ENCODE measurements at places on chromosomes 12 and 14. TPM values are rescaled to one million over a fixed set of nuclear protein-coding genes. Genes with fewer than 3 reads are reported as not detected.
A peak's percentile ranks its signal among the peaks of the same experiment; 100 is the strongest.

The CLEC2A gene
- not detected for total RNA-seq

The CLEC1B gene
- total RNA-seq = not detected

GRCh38 chr12:113241191-113242025, 20.1 kb downstream of the TPCN1 start:
- H3K27ac ChIP-seq = peak overlapping the region; percentile 96
- DNase-seq = peak; percentile 97
- H3K4me1 ChIP-seq = peaks cover 64% of the 10 kb centered on the region
- H3K27me3 ChIP-seq = no peaks in the 10 kb centered on the region

- H3K27me3 ChIP-seq = no peaks in the 10 kb centered on the region
- no peak for DNase-seq
- no peaks in the 10 kb centered on the region for H3K36me3 ChIP-seq
- no peak overlapping the region for H3K4me3 ChIP-seq
Observed at GRCh38 chr12:84648425-84648824, 264.2 kb downstream of the SLC6A15 start.

DNA sequence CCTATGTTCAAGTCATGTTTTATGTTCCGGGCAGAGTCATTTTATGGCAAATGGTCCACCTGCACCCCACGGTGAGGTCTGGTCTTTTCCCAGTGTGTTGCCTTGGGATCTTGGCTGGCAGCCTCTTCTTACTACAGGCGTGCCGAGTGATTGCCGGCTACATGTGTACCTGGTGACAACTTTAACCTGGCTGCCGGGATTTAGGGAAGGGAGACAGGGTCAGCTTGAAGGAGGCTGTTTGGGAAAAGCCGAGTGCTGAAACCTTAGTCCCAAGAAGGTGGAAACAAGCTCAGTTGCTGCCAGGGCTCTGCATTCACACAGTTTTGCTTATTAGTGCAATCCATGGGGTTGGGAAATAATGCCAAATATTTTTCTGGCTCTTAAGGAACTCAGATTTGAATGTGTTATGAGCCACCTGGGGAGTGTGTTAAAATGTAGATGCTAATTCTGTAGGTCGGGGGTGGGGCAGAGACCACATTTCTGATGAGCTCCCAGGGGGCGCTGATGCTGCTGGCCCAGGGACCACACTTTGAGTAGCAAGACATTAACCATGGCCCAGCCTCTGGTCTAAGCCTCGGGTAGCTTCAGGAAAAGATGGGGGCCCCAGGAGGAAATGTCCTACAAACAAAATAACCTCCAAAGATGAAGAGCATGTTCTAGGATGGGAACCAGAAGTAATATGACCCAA, 179.6 kb downstream of the TBX5 start:
- no peak for DNase-seq
- H3K27me3 ChIP-seq = peaks cover 50% of the 10 kb centered on the region
- H3K4me1 ChIP-seq = no peaks in the 10 kb centered on the region
- no peak overlapping the region for H3K27ac ChIP-seq
- H3K4me3 ChIP-seq = no peak overlapping the region
